ENCODE measurements at places on chromosomes 7 and 10. TPM values are rescaled to one million over a fixed set of nuclear protein-coding genes. Genes with fewer than 3 reads are reported as not detected.

The PRPS1L1 gene
- total RNA-seq, result not detected

The CPA1 gene
- not detected for total RNA-seq

The PDCD4 gene
- total RNA-seq, result 78.6 TPM

The CREB3L2 gene
- total RNA-seq, result 9.2 TPM

The PALD1 gene
- 0.21 TPM for total RNA-seq

The ANKRD2 gene
- 9.9 TPM for total RNA-seq

The OR13A1 gene
- total RNA-seq, result under 0.01 TPM

The LIPN gene
- not detected for total RNA-seq

The ENTPD1 gene
- total RNA-seq, result under 0.01 TPM

The FAM24B gene
- total RNA-seq, result 4.1 TPM

The TEX47 gene
- total RNA-seq, result not detected

The C10orf67 gene
- not detected for total RNA-seq

The IPMK gene
- 7.0 TPM for total RNA-seq

The ZNF488 gene
- total RNA-seq, result 1.1 TPM

The MOGAT3 gene
- total RNA-seq, result not detected

The PLEKHS1 gene
- total RNA-seq, result under 0.01 TPM

The STRIP2 gene
- total RNA-seq, result 12.3 TPM

The SLC26A5 gene
- not detected for total RNA-seq

The SHH gene
- total RNA-seq, result 0.72 TPM

The MEOX2 gene
- not detected for total RNA-seq

The FAS gene
- total RNA-seq, result 46.3 TPM

The PNLIPRP2 gene
- not detected for total RNA-seq

The LRRD1 gene
- total RNA-seq, result not detected

The KCNIP2 gene
- not detected for total RNA-seq

The CCDC3 gene
- 0.96 TPM for total RNA-seq

The TUBAL3 gene
- total RNA-seq, result 0.72 TPM

The GPR15LG gene
- 3.4 TPM for total RNA-seq

The NCF1 gene
- total RNA-seq, result not detected

The FANK1 gene
- 1.7 TPM for total RNA-seq

The LEP gene
- total RNA-seq, result 0.24 TPM

The ANXA8L1 gene
- total RNA-seq, result 183 TPM

The PILRA gene
- under 0.01 TPM for total RNA-seq

The GPC2 gene
- total RNA-seq, result 2.2 TPM

The PBLD gene
- total RNA-seq, result 1.1 TPM

The C7orf57 gene
- 0.21 TPM for total RNA-seq

The MYL10 gene
- total RNA-seq, result not detected

The CDH23 gene
- total RNA-seq, result not detected

The SFTPA1 gene
- total RNA-seq, result not detected

The FAM24A gene
- total RNA-seq, result not detected

The GJD4 gene
- total RNA-seq, result not detected

The WASHC2C gene
- total RNA-seq, result 21.4 TPM

The PTPRN2 gene
- 1.2 TPM for total RNA-seq

The STEAP4 gene
- total RNA-seq, result 2.1 TPM

The AKR1C4 gene
- not detected for total RNA-seq

The HILPDA gene
- 44.1 TPM for total RNA-seq

The SLC29A4 gene
- 11.6 TPM for total RNA-seq

The ARHGEF5 gene
- total RNA-seq, result 14.9 TPM

The MPP7 gene
- total RNA-seq, result 23.7 TPM

The CCDC136 gene
- 0.43 TPM for total RNA-seq

The SLC4A2 gene
- total RNA-seq, result 27.5 TPM

Data from tracheal epithelial cell (primary cell).